RKO (cell line): ENCODE measurements at places on chromosomes 12 and 14.

DNA sequence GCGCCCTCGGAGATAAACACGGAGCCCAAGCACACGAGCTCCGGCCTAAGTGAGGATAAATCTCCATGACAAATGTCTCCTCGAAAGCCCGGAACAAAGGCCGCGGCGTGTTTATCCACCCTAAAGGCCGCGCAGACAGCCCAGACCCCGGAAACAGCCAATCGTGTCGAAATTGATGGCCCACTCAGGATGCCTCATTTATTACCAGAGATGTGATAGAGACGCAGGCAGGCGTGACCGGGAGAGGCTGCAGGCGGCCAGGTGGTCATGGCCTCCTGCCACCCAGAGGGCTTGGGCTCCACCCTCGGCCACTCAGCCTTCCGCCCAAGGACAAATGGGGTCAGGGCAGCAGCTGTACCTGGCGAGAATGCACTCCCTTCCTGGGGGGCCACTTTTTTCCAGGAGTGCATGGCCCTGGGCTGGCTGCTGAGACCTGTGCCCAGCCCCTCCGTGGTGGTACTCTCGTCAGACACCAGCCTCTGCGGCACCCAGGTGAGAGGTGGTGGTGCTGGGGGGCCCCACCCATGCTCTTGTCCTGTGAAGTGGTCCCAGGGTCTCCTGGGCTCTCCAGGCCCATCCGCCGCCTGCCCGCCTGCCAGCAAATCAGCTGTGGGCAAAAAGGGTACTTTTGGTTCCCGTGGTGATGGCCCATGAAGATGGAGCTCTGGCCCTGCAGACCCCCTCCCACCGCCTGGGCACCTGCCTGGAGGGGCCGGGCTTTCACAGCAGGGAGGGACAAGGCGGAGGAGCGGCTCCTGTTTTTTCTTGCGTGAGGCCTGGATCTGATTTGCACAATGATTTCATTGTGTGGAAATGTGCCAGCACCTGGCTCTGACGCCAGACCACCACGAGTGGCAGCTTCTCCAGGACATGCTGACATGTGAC lies 211.5 kb upstream of the C14orf180 start:
- DNase-seq = no peak

- DNase-seq = no peak
Measured at GRCh38 chr12:92462049-92462448, 240.7 kb upstream of the PLEKHG7 start.

GRCh38 chr14:75051556-75051899 lies 261 bp upstream of the MLH3 start:
- DNase-seq = no peak

DNA sequence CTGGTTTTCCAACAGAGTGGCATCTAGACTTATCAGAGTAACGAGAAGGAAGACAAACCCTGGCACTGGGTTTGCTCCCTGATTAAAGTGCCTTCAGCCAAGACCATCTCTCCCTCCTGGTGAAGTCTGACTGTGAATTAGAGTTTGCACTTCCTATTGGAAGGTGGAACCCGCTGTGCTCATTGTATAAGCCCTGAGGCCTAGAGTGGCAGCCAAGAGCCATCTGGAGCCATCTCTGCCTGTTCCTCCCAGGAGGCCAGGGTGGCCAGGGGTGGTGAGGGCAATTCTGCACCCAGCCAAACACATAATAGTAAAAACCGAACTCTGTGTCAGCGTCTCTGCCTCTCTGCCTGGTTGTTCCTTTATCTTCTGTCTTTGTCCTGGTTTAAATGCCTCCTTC lies 25.0 kb downstream of the MFAP5 start:
- DNase-seq = no peak

DNA sequence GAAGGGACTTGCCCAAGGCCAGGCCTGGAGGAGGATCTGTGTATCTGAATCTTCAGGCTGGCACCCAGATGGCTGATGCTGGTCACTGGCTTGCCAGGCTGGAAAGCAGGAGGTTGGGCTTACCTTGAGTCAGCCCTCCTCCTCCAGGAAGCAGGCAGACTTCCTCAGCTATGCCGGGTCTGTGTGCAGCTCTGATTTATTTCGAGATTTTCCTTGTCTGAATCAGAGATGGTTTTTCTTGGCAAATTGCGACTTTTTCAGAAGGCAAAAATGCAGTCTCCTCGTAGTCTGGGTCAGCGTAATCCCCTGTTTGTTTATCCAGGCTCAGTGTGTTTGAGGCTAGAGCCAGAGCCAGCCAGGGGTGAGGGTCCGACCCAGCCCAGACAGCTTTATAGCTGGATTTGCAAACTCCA lies 48.9 kb downstream of the SMOC1 start:
- DNase-seq = no peak

- DNase-seq = no peak
Measured at GRCh38 chr12:113649256-113649830, 177.7 kb upstream of the LHX5 start.

DNA sequence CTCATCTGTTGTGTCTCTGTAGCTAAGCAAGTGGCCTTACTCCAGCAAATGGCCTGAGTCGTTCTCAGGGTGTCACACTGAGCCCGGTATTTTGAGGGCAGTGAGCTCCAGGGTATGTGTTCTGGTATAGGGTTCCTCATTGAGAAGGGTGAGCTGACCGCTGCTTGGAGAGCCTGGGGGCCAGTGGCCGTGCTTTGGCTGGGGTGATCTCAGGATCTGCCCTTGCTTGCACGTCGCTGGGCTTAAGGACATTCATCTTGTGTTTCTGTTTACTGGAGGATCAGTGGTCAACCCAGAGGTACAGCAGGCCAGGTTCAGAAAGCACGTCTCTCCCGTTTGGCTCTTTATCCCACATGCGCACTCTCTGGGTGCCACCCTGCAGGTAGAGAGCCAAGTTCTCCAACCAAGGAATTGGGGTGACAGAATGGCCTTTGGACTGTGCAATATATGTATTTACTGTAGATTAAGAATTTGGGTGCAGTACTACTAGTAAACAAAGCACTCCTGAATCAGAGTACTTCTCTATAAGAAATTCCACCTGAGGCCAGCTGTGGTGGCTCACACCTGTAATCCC lies 52.1 kb downstream of the FBXW8 start:
- DNase-seq = no peak

GRCh38 chr12:43425361-43425760 lies 126.6 kb downstream of the ADAMTS20 start:
- DNase-seq = peak; percentile 21

GRCh38 chr12:27732281-27732680 lies 21.6 kb downstream of the MRPS35 start:
- DNase-seq = peak; percentile 49

- peak; percentile 64 for DNase-seq
Measured at GRCh38 chr14:67738740-67739504, 37.2 kb downstream of the RDH12 start.

- no peak for DNase-seq
Measured at GRCh38 chr14:71804992-71805391, 127.2 kb upstream of the RGS6 start.

DNA sequence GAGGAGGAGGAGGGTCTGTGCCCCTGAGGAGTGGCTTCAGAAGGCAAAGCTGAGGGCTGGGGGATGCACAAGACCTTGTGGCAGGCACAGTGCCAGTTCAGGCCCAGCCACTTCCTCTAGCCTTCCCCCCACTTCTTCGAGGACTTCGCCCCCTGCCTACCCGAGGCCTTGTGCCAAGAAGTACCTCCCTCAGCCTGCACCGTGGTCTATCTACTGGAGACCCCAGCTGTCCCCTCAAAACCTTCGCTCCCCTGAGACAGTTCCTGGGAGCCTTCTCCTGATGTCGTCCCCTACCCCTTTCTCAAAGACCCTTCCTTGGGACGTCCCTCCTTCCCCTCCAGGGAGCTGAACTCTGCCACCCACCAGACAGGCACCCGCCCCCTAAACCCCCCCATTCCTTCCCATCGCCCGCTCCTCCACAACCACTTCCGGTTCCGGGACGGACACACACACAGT lies 604 bp downstream of the ZNF384 start:
- DNase-seq = peak; percentile 60

DNA sequence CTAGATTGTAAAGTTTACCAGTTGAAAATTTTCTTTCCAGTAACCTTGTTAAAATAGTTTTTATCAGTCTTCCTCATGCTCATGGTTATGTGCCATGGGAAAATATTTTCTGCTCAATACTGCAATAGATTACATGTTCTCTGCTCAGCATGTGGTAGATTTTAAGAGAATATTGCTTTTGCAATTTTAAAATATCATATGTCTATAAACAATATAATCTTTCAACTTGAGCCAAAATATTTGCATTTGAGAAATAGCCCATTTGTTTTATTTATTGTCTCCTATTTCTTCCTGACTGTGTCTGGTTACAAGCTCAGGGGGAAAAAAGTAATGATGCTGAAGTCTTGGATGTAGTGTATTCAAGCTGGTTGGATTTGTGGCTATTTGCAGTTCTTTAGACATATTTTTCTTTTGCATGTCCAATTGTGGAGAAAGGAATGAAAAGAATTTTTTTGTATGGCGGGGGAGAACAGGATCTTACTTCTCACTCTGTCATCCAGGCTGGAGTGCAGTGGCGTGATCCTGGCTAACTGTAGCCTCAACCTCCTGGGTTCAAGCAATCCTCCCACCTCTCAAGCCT lies 342.6 kb upstream of the NAV3 start:
- DNase-seq = no peak

GRCh38 chr12:76762601-76762980 lies 1.3 kb upstream of the ZDHHC17 start:
- no peak for DNase-seq

DNA sequence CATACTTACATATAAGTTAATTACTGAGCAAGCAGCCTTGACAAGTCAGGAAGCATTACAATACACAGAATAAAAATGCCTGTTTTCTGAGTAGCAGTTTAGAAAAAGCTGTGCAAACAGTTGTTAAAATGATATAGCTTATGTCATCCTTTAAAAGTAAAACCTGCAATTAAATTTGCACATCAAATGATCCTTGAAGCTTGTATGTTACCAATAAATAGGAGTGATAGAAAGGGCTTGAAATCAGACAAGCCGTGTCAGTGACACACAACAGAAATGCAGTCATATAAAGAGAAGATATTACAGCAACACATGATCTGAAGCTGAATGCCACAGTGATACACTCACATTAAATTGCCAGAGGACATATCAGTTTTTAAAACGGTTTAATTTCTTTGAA lies 70.0 kb downstream of the EPS8 start:
- DNase-seq = no peak

GRCh38 chr12:25855716-25856115 lies 102.8 kb upstream of the RASSF8 start:
- no peak for DNase-seq

DNA sequence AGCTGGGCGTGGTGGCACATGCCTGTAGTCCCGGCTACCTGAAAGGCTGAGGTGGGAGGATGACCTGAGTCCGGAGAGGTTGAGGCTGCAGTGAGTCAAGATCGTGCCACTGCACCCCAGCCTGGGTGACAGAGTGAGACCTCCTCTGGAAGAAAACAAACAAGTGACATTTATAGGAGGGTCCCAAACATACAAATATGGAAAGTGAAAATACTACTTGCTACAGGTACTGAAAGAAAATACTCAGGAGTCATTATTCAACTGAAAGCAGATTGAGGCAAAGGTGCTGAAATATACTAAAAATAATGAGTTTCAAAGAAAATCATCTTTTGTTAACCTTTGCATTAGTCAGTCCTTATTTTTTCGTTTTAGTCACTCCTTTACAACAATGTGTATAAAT lies 53.5 kb downstream of the ETV6 start:
- no peak for DNase-seq

DNA sequence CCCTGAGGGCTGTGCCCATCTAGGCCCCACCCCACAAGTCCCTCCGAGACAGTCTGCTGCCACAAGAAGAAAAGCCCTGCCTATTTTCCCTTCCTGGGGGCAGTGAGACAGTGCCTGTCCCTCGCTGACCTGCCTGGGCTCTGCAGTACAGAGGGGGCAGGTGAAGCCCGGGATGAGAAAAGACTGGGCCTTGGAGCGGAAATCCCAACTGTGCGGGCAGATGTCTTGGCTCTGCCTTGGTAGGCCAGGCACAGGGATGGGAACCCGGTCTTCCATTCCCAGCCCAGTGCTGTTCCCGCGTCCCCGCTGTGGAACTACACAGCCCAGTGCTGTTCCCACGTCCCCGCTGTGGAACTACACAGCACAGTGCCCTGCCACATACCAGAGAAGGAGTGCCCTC lies 12.8 kb upstream of the NXPH4 start:
- DNase-seq = no peak

- no peak for DNase-seq
Measured at GRCh38 chr12:57157588-57158173, 10.3 kb upstream of the LRP1-AS start.

- no peak for DNase-seq
Measured at GRCh38 chr12:102629262-102629888, 149.0 kb upstream of the IGF1 start.

DNA sequence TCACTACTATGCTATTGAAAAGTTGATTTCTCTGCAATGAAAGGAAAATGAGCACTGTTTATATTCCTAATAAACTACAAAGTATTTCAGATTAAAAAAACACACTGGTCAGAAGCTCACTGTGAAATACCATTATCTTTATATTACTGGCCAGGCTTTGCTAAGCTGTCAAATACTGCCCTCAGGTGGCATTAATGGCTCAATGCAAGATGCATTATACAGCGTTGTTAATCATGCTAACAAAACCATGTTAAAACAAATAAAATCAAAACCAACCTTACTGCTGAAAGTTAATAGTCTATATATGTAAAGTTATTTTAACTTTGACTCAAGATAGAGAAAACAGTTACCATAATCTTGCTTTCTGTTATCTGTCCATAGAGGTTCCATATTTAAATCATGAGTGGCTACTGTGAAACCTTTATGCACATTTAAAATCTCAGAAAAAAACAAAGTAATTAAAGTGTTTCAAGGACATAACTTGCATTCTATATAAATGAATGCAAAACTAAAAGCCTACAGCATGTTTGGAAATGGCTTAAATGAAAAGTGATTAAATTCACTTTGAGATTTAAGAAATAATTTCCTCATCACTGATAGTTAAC lies 121.7 kb downstream of the RALGAPA1 start:
- DNase-seq = peak; percentile 75

DNA sequence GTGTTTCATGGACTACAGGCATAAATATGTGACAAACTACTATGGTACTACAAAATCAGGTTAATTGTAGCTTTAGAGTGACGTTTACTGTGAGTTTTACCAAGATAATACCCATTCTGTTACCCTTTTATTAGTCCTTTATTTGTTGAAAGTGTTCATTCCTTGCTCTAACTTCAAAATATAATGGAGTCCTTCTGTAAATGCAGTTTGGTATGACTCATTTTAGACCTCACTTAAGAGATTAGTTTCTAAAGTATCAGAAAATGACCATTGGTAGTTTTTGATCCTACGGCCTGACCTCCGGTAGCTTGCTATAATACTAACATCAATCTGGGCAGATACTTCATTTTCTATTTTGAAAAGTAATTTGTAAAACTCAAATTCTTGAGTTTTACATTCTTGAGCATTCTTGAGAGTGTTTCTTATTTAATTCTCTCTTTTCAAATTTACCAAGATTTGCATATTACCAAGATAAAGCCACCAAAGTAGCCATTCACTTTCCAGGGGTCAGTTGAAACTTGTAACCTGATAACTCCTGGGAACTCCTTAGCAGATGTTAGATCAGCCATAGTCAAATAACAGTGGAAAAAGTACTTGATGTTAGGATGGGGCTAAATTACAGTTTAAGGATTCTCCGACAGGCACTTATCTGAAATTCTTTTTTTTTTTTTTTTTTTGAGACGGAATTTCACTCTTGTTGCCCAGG lies 4.2 kb downstream of the HSPA2 start:
- no peak for DNase-seq

GRCh38 chr12:122946690-122947341 lies 19.4 kb downstream of the ABCB9 start:
- peak; percentile 98 for DNase-seq
